Stimulated activated CD8-positive, alpha-beta memory T cell treated with anti-CD3 and anti-CD28 coated beads, Interleukin-4, amount 100 ng/mL, for 48 hours (primary cell): ENCODE measurements at places on chromosomes 16 and 17.
A peak's percentile ranks its signal among the peaks of the same experiment; 100 is the strongest.

GRCh38 chr16:78134944-78135619, 35.6 kb downstream of the WWOX start:
- DNase-seq = no peak

DNA sequence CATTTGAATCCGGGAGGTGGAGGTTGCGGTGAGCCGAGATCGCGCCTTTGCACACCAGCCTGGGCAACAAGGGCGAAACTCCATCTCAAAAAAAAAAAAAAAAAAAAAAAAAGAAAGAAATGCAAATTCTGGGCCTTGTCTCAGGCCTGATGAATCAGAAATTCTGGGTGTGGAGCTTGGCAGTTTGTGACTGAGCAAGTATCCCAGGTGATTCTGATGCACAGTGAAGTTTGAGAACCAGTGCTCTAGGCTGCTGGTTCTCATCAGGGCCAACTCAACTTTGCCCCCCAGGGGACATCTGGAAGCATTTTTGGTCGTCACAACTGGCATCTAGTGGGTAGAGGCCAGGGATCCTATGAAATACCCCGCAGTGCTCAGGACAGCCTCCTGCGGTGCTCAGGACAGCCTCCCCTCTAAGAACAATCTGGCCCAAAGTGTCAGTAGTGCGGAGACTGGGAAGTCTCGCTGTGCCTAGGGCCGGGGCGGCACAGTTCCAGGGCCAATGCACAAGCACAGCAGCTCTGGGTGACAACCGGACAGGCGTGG, 55.9 kb downstream of the SDK2 start:
- DNase-seq = no peak

GRCh38 chr17:73546114-73546513, 98.1 kb downstream of the SDK2 start:
- no peak for DNase-seq

GRCh38 chr17:5526821-5527598, 40.6 kb downstream of the MIS12 start:
- DNase-seq = peak; percentile 82

- no peak for DNase-seq
These were observed 71.8 kb upstream of the BCAR1 start for GRCh38 chr16:75323198-75323597.

GRCh38 chr16:30041841-30042240, 10.8 kb upstream of the TLCD3B start:
- DNase-seq = no peak

DNA sequence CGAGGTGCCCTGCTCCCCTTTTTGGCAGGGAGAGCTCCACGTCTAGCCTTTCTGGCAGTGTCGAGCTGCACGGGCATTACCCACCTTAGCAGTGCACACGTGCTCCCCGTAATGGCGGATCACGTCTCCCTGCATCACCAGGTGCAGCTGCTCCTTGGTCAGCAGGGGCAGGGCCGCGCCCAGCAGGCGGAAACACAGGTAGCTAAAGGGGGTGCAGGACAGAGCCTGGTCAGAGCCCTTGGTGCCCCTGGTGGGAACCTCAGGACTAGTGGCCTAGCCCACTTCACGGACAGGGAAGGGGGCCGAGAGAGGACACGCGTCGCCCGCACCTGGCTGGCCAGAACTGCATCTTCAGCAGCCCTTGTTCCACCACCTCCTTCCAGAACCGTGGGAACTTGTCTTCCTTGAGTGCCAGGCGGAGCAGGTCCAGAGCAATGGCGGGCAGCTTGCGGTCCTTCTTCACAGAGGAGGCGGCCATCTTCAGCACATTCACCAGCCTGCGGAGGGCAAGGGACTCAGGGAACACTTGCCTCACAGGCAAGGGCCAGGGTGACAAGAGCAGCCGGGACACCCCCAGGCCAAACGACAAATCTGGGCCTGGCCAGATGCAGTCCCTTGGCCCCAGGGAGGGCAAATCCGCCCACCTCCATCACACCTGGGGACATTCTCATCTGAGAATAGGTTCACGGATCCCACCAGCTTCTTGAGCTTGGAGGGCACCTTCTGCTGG, 3.2 kb downstream of the MYBBP1A start:
- no peak for DNase-seq

GRCh38 chr17:55689672-55690071, 33.0 kb downstream of the TMEM100 start:
- DNase-seq = no peak

GRCh38 chr17:31008374-31009041, 37.7 kb downstream of the RNF135 start:
- DNase-seq = peak; percentile 65

DNA sequence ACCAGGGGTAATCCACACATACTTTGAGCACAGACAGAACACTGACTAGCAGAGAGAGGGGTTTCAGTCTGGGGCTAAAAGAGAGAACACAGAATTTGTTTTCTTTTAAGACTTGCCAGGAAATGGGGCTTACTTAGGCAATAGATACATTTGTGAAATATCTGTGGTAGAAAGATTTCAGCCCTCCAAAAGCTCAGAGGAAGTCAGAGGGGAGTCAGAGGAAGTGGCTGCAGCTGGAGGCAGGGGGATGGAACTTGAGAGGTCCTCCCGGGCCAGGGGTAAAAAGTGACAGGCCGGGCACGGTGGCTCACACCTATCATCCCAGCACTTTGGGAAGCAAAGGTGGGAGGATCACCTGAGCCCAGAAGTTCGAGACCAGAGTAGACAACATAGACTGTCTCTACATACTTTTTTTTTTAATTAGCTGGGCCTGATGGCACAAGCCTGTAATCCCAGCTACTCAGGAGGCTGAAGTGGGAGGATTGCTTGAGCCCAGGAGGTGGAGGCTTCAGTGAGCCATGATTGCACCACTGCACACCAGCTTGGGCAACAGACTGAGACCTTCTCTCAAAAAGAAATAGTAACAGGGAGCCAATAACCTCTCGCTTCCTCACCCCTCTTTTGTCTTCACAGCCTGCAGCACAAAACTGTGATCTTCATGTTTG, 49.9 kb downstream of the NLRC5 start:
- peak; percentile 67 for DNase-seq

GRCh38 chr17:63505341-63505740, 17.8 kb upstream of the KCNH6 start:
- DNase-seq = no peak

GRCh38 chr17:4903051-4903818, at the start of gene CHRNE:
CHRNE (minus strand) TSS chr17:4903098; CDS start chr17:4903063, 35 bp downstream.
- DNase-seq = peak; percentile 87

DNA sequence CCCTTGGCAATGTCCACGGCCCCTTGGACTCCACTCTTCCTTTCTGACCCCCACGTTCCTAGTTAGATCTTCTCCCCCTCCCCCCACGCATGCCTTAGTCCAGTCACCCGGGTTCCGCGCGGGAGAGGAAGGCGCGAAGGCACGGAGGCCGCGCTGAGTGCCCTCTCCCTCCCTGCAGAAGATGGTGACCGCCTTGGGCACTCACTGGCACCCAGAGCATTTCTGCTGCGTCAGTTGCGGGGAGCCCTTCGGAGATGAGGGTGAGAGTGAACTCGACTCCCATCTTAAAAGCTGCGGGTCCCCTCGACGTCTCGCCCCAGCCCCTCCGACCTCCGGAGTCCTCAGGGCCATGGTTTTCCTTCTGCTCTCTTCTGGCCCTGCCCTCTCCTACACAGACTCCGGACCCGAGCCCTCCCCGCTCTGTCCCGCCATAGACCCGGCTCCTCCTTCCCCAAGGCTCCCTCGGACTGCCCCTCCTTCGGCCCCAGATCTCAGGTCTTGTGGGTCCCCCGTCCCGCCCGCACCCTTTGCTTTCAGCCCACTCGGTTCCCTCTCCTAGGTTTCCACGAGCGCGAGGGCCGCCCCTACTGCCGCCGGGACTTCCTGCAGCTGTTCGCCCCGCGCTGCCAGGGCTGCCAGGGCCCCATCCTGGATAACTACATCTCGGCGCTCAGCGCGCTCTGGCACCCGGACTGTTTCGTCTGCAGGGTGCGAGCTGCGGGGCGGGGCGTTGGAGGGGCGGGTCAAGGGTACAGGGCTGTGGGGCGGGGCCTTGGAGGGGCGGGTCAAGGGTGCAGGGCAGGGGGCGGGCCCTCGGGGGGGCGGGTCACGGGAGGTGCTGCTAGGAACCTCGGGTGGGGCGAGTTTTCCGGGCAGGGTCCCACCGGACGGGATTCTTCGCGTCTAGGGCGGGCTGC, 4.6 kb downstream of the TGFB1I1 start:
- DNase-seq = peak; percentile 93

DNA sequence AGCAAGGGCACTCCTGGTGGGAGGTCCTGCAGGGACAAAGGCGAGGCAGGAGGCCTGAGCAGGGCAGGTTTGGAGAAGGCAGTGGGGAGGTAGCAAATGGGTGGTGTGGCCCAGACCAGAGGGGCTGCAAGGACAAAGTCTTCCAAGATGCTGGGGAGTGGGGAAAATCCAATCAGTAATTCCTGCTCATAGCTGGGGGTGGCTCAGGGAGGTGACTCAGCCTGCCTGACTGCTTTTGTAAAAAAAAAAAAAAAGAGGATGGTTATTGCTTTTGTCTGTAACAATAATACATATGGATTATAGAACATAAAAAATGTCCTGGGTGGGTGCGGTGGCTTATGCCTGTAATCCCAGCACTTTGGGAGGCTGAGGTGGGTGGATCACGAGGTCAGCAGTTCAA, 5.2 kb downstream of the IL34 start:
- no peak for DNase-seq

DNA sequence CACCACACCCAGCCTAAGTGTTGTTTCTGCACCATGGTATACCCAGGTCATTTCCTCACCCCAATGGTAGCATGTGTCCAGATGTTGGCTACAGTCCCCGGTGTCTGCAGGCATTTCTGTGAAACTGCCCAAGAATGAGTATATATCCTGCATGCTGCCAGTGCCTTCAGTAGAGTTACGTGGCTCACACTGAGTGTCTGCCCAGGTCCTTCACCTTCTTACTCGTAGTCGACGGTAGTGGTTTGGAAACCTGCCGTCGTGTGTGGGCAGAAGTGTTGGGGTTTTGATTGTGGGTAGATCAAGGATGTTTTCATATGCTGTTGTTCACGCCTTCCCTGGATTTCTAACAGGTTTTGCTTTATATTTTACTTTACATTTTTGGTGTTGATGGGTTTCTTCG, 16.8 kb downstream of the TCF25 start:
- DNase-seq = peak; percentile 68

DNA sequence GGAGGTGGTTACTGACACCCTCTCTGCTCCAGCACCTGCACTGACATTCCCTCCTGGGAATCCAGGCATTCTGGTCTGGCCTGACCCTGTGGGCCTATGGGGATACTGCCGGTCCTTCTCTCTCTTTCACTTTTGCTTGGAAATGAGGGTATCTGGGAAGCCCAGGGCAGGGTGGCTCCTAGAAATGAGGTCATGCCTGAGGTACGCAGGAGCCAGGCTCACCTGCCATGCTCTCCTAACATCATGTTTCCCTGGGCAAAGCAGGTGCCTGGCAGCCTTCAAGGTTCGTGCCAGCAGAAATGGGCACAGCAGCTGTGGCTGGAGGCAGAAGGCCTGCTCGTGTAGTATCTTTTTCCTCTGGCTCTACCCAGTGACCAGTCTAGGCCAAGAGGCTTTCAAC, 3.3 kb downstream of the ITGA3 start:
- DNase-seq = no peak

GRCh38 chr17:52026075-52026474, 132.4 kb downstream of the CA10 start:
- DNase-seq = no peak

- DNase-seq = no peak
These were observed 34.3 kb downstream of the CPSF4L start for GRCh38 chr17:73227379-73227778.

- DNase-seq = no peak
These were observed 53.1 kb downstream of the CMIP start for GRCh38 chr16:81497690-81498089.

GRCh38 chr16:81684242-81684837, 94.8 kb upstream of the PLCG2 start:
- no peak for DNase-seq

GRCh38 chr17:57326336-57326735, 70.0 kb downstream of the MSI2 start:
- no peak for DNase-seq

DNA sequence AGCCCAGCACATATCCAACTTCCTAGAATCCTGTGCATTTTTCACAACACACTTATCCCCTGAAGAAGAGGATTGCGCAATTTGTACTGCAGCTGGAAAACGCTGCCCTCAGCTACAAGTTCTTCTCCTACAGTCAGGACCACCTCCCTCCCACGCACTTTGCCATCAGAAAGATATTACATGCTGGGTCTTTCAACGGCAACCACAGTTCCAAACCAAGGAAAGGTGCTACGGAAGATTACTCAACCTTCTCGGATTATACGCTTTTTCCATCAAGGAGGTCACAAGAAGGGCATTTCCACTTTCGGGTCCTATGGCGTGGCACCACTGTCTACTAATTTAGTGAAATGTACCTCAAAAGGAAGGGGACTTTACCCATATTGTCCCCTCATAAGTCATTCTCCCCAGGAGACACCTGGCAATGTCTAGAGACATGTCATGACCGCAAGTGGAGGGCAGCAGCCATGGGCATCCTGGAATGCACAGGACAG, 35.2 kb downstream of the USP7 start:
- DNase-seq = peak; percentile 70

DNA sequence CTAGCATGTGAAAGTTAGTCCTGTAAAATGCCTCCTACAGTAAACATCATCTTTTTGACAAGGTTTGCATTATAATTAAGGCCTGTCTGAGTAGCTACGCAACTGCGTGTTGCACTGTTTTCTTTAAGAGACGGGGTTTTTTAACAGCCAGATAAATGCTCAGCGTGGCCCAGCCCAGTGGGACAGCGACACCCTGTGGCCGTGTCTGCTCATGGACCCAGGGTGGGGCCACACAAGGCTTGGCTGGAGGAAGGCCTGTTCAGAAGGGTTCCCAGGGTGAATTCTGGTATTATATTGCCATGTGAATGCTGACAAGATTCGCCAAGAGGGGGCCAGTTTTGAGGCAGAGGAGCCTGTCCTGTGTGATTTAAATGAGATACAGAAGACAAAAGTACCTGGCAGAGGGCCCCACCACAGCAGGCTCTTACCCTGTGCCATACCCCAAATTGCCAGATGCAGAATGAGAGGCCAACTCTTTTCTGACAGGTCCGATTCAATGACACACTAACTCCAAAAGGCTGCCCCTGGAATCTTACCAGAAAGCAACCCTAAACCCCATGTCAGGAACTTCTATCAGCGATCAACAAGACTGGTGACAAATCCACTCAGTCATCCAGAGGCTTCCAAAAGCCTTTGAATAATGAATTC, 65.9 kb upstream of the IRX6 start:
- peak; percentile 77 for DNase-seq

GRCh38 chr16:3152991-3153368, 18.2 kb downstream of the ZNF213 start:
- no peak for DNase-seq
